Stimulated activated CD4-positive, alpha-beta T cell treated with anti-CD3 and anti-CD28 coated beads, Interleukin-4, amount 100 ng/mL, for 4 hours (primary cell): ENCODE measurements at places on chromosomes 3 and 15.
A peak's percentile ranks its signal among the peaks of the same experiment; 100 is the strongest.

DNA sequence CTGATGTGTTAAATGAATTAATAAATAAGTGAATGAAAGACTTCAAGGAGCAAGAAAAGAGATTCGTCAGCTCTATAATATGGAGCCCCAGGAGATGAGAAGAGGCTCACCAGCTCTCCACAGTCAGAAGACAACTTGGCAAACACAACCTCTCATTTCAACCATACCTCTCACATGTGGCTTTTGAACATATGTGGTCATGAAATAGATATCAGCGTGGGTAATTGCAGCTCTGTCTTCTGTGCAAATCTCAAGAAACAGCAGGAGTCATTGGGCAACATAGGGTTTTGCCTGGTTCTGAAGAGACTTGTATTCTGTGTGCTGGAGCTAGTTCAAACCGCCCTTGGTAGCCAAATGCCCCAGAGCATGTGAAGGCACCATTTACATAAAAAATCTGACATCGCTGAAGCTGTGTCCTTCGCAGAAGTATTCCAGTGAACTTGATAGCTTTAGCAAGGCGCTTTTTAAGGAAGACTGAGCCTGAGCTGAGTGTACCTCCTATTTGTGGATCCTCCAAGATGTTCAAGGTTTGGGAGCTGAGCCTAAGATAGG lies 8.4 kb downstream of the CX3CR1 start:
- no peak for DNase-seq

- DNase-seq = no peak
Measured at GRCh38 chr15:45184562-45185041, 3.2 kb downstream of the SHF start.

- DNase-seq = no peak
Measured at GRCh38 chr15:36110659-36110993, 468.8 kb upstream of the CDIN1 start.

DNA sequence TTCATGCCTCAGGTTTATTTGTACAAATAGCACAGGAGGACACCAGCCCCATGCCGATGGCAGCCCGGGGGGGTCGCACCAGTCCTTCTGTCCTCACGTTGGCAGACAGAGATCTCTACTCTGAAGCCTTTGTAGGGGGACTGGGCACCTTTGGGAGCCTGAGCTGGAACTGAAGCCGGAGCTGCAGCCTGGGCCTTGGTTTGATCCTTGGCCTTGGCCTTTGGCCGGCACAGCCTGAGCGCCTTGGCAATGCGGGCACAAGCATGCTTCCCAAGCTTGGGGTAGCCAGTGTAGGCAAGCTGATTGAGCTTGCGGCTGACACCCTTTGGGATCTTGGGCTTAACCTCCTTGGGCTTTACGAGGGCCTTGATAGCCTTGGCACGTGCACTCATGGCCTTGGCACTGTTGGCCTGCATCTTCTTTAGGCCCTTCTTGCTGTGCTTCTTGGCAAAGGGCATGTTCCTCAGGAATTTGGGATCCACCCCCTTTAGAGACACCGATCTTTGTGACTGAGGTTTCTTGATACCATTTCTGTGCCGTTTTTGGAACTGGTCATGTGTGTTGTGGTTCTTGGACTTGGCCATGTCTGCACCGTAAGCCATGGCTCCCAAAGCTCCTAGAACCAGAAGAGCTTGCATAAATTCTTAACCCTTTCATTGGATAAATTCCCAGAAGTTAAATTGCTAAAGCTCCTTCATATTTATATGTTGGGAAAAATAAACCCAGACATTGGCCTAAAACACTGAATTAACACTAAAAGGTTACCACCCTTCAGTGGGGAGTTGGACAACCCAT lies 33.4 kb upstream of the UACA start:
- no peak for DNase-seq

DNA sequence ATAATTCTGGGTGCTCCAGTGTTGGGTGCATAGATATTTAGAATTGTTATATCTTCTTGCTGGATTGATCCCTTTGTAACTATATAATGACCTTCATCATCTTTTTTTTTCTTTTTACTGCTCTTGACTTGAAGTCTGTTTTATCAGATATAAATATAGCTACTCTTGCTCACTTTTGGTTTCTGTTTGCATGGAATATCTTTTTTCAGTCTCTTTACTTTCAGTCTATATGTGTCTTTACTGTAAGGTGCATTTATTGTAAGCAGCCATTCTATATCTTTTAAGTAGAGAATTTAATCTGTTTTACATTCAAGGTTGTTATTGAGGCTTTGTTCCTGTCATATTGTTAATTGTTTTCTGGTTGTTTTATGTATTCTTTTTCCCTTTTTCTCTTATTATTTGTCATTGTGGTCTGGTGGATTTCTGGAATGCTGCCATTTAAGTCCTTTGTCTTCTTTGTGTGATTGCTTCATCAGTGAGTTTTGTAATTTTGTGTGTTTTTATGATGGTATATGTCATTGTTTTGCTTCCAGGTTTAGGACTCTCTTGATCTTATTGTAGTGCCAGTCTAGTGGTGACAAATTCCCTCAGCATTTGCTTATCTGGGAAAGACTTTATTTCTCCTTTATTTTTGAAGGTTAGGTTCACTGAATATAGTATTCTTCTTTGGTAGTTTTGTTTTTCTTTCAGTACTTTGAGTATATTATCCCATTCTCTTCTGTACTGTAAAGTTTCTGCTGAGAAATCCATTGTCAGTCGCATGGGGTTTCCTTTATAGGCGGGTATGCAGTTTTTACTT lies 8.3 kb upstream of the PRR23C start:
- no peak for DNase-seq

GRCh38 chr3:66470285-66470684 lies 30.5 kb downstream of the LRIG1 start:
- DNase-seq = no peak

- DNase-seq = peak; percentile 69
Measured at GRCh38 chr15:69576035-69576526, 123.5 kb downstream of the RPLP1 start.

DNA sequence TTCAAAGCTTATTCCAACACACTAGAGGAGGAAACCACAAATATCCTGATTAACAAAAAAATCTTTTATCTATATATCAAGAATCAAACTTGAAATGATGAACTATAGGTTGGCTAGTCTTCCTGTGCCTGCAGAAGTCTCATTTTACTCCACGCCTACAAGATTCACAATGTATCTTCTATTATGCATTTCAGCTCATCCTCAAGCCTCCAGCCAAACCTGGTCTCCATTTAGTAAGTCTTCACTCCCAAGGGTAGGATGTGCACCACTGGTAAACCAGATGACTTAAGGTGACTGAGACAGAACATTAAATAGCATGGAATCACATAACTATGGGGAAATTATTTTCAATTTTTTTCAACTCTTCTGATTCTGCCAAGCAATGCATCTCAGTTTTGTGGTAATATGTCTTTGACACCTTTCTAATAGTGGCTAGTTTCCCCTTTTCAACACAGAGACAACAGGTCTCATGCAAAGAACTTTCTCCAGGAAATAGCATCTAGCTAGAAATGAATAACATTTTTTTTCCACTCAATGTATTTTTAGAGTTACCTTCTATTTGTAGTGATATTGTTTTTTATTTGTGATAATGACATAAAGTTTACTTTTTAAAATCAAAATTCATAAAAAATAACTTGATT lies 166.9 kb downstream of the TNIK start:
- DNase-seq = no peak

GRCh38 chr3:11807686-11808085 lies 39.0 kb downstream of the TAMM41 start:
- DNase-seq = no peak

DNA sequence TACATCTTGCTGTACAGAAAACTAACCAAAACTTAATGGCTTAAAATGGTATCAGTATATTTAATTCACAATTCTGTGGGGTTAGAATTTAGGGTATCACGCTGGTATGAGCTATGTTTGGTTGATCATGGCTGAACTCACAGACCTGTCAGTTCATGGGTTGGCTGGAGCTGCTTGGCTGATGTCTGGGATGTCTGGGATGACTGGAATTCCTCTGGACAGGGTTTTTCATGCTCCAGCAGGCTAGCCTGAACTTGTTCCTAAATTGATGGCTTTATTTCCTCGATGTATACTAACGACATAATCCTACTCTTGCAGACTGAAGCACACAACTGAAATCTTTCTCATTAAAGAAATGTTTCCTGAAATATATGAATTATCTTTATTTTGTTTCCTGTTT lies 338.9 kb upstream of the GBE1 start:
- DNase-seq = no peak

DNA sequence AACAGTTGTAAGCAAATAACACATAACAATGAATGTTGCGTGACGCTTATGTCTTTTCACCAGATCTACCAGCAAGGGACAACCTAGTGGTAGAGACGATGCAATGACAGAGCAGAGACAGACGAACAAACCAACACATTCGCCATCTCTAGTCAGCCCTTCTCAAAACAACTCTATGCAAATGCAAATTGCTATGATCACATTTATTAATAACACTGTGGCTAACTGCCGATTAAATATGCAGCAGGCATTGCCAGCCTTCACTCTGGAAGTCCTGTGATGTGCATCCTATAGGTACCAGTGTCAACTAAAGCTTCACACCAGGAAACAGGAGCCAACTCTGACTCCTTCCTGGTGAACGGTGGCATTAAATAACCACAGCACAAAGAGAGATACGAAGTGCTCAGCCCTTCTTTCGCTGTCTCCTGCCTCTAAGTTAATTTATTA lies 94.2 kb downstream of the FOXP1 start:
- DNase-seq = no peak

GRCh38 chr15:74594455-74594854 lies 21.2 kb upstream of the CLK3 start:
- DNase-seq = no peak

DNA sequence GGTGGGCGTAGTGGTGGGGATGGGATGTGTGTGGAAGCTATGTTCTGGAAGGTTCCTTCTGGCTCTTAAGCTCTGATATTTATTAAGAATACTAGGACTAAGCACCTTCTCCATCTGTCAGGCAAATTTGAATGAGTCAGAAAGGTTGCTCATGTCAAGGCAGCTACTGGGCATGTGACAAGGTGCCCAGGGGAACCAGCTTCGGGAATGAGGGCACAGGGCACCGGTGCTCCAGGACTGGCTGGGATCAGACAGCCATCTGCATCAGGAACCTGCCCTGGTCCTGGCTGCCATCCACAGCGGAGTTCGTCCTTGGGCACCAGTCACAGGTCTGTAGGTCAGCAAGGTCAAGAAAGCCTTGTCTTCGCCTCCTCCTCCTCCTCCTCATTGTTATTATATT lies 32.5 kb downstream of the CA12 start:
- DNase-seq = no peak

DNA sequence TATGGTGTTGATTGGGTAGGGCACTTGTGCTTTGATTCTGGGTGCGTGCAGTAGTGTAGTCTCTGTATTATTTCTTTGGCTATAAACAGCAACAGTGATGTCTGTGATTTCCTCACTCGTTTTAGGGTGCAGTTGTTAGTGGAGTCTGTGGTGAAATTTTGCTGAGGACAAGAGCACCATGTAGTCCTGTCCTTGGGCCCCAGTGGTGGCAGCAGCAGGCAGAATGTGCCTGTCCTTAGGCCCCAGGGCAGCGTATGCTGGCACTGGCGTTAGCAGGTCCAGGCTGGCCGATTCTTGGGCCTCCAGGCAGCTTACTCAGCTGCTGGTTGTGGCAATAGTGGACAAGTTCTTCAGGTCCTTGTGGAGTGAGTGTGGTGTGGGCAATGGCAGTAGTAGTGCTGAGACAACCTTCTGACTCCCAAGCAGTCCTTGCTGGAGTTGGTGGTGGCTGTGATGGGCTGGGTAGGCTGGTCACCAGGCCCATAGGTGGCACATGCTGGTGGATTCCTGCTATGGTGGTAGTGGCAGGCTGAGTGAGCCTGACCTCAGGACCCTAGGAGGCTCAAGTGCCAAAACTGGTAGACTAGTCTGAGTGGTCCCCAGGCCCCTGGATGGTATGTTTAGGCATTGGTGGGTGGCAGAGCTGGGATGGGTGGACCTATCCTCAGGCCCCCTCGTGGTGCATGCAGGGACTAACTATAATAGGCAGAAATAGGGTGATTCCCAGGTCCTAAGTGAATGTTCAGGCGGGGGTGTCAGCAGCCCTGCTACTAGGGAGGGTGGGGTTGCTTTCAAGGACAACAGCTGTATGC lies 56.3 kb downstream of the TNFAIP8L3 start:
- DNase-seq = no peak

GRCh38 chr3:99872923-99873254 lies 55.2 kb downstream of the CMSS1 start:
- DNase-seq = no peak

- DNase-seq = no peak
Measured at GRCh38 chr3:57952208-57952631, 56.0 kb upstream of the FLNB start.

DNA sequence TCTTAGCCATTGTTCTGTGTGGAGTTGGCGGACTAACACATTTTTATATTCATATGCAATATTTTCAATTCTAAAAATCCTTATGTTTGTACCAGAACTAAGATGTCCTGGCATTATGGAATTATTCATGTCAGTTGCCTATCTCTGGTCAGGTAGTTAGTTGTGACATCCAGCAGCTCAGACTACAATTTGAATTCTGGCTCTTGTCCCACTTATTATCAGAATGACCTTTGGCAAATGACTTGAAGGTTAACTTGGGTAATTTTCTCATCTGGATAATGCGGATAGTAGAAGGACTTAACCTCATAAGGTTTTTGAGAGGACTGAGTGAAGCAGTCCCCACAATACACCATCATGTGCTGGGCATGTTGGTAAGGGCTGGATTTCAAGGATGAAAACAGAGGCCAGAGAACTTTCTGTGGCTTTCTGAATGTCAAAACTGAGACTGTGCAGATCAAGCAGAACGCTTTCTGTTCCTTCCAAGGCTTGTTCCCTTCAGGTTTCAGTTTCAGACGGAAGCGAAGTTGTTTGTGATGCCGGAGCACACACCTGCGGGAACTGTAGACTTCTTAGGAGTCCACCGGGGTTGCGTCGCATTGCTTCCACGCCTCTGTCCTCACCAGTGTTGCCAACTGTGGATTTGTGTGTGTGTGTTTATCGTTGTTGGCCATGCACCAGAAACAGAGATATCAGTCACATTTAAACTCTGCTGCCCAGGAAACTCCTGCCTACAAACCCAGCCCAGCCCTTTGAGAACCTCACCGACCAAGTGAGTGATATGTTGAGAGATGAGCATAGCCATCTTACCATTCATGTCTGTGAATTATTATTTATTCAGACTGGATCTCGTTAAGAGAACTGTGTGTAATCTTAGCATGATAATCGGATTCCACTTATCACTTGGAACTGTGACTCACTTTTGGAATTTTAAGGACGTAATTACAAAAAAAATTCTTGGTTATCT lies 76.0 kb downstream of the PTPRG start:
- DNase-seq = no peak

DNA sequence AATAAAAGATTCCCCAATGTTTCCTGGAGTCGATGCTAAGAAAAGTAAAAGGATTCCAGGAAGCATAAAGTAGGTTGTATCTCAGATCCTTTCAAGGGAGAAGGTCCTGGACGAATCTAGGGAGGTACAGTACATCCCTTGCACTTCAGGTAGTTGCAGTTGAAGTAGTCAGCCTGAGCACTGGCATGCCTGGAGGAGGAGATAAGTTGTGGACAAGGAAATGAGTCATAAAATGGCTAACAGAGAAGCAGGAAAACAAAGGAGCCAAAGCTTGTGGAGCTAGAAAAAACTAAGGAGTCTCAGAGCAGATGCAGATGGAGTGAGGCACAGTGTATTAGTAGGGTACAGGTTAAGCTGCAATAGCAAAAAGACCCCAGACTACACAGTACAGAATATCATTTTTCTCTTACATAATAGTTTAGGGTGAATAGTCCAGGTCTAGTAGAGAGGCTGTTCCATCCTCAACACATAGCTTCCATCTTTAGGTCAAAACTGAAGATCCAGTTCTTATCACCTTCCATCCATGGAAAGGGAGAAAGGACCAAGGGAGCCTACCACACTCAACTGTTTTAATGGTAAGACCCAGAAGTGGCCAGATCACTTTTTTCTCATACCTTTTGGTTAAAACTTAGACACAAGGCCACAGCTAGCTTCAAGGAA lies 41.3 kb downstream of the COL6A5 start:
- DNase-seq = no peak
